ENCODE measurements at places on chromosomes 5 and 9.

GRCh38 chr5:105430516-105430915 is 1867.9 kb upstream of the NUDT12 start:
- DNase-seq, result no peak

DNA sequence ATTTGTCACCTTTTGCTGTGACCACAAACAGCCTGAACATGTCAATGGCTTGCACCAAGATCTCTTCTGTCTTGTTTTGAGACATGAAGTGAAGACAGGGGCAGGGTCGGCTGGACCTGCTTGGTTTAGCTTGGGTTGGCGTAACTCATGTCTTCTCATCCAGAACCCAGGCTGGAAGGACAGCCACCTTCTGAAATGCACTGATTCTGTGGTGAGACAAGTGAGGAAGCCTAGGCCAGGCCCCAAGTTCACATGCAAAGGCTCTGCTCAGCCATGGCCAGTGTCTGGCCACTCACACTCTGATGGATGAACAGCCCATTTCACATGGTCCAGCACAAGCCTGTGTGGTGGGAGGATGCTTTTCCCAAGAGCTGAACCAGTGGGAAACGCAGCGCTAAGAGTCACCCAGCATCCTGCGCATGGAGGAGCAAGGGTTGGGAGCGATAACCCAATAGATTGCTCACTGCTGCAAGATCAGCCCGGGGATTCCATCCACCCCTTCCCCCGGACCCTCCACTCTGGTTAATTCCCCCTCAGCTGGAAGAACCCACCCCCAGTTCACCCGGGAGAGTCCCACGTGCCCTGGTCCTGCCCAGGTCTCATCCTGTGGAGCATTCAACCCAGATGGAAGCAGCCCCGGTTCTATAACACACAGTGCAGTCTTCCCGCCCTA is 16.2 kb upstream of the MED10 start:
- DNase-seq, result no peak

DNA sequence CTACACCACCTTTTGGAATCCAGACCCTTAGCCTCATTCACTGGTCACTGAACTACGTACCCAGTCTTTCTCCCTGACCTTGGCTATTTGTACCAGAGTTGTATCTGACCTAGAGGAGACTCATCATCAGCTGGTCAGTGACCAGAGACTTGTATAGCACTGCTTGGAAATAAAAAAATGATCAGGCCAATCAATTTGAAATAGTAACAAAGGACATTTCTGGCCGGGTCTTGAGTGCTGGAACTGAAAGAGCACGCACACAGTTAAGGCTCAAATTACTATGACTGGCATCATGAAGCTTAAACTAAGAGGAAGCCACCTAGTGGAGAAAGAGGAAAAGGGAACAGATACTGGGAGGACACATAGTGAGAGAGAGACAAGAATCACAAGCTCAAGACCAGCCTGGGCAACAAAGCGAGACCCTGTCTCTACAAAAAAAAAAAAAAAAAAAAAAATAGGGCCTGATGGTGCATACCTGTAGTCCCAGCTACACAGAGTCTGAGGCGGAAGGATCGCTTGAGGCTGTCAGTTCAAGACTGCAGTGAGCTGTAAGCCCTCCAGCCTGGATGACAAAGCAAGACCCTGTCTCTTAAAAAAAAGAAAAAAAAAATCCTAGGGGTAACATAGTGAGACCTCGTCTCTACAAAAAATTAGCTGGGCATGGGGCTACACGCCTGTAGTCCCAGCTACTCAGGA is 12.8 kb upstream of the SRP19 start:
- DNase-seq, result peak; percentile 80

GRCh38 chr9:10268531-10269485 is 344.0 kb downstream of the PTPRD start:
- DNase-seq, result peak; percentile 34

GRCh38 chr5:145536133-145536532 is 299.0 kb downstream of the PRELID2 start:
- peak; percentile 59 for DNase-seq

DNA sequence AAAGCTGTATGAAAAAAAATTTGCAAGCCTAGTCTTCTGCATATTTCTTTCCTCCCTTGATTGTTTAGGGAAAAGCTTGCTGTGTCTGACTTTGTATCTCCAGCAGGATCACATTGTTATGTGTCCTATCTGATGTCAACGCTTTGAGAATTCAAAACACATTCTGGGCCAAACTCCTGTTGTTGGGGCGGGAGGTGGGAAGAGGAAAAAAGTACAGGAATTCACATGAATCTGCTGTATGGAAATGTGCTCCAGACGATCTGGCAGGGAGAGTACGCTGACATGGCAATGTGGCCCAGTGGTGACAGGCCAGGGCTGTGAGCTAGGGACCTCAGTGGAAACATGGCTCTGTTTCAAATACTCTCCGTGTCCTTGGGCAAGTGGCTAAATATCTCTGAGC is 87.4 kb upstream of the GNA14 start:
- DNase-seq, result no peak

- peak; percentile 32 for DNase-seq
These were observed 99.0 kb downstream of the RALGPS1 start for GRCh38 chr9:127013597-127013996.

GRCh38 chr5:59768152-59769040 is 125.1 kb downstream of the PDE4D start:
- peak; percentile 66 for DNase-seq

Measured in renal cortical epithelial cell (primary cell).